ENCODE measurements at places on chromosomes 4 and X.

DNA sequence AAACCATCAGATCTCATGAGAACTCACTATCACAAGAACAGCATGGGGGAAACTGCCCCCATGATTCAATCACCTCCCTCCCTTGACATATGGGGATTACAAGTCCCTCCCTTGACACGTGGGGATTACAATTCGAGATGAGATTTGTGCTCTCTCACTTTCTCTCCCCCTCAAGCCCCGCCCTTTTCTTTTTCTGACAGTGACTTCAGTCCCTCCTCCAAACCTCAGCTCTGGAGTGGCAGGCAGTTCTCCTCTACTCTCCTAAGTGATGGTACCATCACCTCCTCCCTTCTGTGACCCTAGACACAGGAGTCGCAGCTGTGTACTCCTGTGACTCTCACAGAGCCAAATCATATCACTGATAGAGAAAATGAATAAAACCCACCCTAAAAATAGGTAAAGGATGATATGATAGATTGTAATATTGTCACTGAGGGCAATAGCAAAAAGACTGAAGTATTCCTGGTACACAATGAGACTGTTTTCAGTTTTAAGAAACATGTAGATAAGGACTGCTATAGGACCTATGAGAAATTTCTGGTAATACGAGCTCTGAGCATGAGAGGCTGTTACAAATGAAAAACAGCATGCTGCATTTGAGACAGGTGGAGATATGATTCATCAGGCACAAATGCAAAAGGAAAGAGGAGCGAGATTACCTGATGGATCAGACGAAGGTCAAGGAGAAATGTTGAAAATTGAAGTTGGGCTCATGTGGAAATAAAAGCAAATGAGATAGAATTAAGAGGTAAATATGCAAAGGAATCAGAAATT lies 101.2 kb upstream of the CBLL2 start:
- no peak for DNase-seq

- DNase-seq: no peak
These were observed 10.9 kb upstream of the CLTRN start for GRCh38 chrX:15675490-15675921.

- peak; percentile 43 for DNase-seq
These were observed 40.6 kb upstream of the IL21 start for GRCh38 chr4:122661176-122662160.

GRCh38 chr4:159370286-159370685 lies 267.4 kb downstream of the RAPGEF2 start:
- DNase-seq: no peak

DNA sequence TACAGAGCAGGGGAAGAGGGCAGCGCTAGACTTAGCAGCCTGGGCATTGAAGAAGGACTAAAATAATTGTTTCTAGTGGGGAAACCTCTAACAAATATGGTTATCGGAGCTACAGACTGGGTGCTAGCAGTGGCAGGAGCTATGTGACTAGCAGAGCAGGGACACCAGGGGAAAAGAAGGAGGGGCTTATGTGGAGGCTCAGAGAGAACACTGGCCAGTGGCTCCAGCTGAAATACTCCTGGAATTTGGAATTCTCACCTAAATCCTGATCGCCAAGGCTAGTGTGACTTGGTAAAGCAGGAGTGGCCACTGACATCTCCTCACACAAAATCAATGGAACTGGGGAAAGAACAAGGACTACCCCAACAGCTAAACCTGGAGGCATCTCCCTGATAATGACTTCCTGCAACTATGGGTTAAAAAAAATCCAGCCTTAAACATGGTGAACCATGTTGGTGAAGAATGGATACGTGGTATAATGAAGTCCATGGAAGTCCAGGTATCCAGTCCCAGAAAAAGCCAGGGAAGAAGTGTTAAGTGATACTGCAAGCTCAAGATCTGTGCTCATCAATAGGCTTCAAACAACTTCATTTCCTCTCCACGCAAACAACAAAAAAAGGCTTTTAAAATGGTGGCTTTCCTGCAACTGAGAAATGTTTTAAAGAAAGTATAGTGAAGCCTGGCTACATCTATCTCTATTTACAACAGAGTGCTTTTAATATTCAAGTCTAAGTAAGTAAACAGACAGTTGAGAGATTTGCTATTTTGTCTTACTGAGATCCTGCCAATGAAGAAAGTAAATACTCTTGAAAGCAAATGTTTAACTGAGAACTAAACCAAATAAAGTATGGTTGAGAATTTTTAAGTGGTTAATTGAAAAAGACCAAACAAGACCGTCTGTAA lies 1.8 kb downstream of the TAPT1 start:
- DNase-seq: no peak

DNA sequence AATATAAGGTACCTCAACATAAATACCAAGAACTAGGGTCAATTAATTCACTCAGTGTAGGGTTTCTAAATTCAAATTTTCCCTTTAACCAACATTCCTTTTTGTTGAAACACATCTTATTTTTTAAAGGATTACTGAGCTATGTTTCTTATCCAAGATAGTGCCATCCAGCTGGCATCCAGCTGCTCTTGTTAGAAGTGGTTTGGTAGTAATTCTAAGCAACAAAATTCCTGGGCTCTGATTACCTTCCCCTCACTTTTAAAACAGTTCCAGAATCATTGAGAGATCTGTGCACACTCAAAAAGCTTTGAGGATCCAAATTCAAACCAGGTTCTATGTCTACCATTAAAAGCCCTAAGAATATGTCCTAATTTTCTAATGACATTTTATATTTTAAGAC lies 583.7 kb downstream of the TRIML1 start:
- DNase-seq: peak; percentile 65

DNA sequence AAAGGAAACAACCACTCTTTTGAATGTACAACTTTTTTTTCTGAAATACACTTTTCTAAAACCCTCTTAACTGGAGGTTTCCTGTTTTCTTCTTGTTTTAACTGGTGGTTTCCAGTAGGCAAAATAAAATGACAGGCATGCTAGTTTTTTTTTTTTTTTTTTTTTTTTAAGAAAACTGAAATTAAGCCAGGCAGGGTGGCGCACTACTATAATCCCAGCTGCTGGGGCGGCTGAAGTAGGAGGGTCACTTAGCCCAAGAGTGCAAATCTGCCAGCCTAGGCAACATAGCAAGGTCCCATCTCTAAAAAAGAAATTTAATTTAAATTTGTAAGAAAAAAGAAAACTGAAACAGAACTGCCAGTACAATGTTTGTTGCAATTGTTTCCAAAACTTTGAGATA lies 44.0 kb downstream of the TMEM144 start:
- DNase-seq: no peak

- DNase-seq: peak; percentile 21
These were observed 917 bp downstream of the MYL5 start for GRCh38 chr4:675036-675882.

DNA sequence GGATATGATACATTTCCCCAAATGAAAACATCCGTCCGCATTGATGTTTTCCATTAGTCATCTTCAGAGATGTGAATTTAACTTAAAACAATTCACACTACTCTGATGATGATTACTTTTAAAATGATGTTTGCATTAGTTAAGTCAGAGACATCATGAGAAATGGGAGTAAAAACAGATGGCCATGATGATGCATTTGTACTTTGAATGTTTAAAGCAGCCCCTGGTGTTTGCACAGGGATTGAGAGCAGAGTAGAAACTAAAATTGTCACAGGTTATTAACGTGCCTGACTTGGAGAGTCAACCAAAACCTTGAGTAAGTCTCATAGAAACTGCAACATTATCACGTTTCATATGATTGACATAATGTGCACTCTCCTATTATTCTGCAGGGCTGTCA lies 117.2 kb downstream of the CFAP299 start:
- peak; percentile 8 for DNase-seq

- peak; percentile 29 for DNase-seq
These were observed 342.0 kb downstream of the GBA3 start for GRCh38 chr4:23034731-23035130.

- no peak for DNase-seq
These were observed 164.6 kb downstream of the ARAP2 start for GRCh38 chr4:36079666-36080065.

DNA sequence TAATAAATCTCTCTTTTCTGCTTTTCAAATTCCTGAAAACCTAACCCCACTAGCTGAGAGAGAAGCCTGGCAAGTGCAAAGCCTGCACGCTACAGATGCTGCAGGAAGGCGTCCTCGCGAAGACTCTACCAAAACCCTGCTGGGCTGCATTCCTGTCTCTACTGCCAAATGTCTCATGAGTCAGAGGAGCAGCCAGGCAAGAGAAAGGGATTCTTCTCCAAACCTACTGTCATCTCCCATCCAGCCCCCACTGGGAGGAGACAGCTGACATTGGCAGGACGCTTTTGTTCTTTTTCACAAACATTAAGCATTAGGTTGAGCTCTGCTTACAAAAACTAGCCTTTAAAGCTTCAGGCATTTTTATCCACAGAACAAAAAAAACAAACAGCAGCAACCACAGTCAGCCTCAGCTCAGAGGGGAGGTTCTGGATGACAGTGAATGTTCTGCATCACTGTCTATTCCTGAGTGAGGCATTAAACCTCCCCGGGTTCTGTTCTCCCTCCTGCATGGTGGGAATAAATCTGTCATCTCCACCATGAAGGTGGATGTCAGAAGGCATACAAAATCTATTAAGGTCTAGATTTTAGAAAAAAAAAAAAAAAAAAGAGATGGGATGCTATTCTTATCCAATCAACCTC lies 18.0 kb downstream of the CRMP1 start:
- DNase-seq: peak; percentile 52

- DNase-seq: peak; percentile 20
These were observed 745 bp downstream of the SLC39A8 start for GRCh38 chr4:102344520-102344953.

GRCh38 chr4:5989236-5990225 lies 28.7 kb downstream of the C4orf50 start:
- no peak for DNase-seq

DNA sequence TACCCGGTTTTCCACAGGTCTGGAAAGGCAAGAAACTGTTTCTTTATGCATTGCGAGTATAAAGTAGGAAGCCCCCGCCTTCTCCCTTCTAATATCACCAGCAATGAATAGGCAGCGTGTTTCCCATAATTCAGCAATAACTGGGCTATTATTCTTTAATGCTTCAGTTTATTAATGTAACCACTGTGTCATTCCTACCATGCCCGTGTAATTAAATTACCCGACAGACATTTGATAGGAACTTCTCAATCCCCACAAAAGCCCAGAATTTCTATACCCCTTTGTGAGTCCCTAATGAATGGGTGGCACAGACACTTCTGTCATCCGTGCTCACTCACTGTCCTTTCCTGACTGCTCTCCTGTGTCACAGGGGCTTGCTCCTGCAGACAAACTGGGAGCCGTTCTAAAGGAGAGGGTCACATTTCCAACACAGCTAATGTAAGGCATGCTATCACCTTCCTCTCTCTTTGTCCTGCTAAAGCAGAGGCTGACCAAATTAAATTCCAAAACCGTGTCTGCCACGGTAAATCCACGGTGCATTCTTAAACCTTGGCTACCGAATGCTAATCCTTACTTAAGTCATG lies 108.5 kb upstream of the MID1 start:
- no peak for DNase-seq

DNA sequence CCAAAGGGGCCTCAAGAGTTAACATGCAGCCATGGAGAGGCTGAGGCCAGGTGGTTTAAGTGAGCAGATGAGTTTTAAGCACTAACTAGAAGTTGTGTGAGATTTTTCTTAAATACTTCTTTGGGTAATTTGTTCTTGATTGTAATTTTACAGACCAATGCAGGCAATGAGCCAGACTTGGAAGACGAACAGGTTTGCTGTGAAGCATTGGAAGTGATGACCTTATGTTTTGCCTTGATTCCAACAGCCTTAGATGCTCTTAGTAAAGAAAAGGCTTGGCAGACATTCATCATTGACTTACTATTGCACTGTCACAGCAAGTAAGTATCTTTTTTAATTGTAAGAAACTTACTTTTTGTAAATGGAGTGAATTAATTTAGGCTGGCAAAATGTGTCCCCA lies 103.9 kb downstream of the USP9X start:
- DNase-seq: no peak

GRCh38 chr4:99529228-99529627 lies 18.4 kb downstream of the C4orf17 start:
- DNase-seq: peak; percentile 48

DNA sequence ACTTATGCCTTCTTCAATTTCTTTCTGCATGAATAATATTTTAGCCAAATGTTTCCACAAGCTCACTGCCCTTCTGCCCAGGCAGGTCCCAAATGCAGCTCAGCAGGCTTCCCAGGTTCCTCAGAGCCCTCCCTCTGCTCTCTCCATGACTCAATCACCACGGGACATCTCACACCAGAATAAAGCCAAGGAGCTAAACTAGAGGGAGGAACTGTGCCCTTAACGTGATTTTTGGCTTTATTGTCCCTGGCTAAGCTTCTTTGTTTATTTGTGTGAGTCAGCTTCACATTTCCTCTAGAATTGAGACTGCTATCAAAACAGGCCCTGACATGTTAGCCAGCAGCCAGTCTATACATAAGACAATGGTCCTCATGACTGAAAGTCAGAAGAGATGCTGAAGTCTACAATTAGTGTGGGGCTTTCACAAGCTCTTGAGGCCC lies 186.4 kb upstream of the GALNT7 start:
- DNase-seq: peak; percentile 35

GRCh38 chr4:73523126-73523525 lies 41.6 kb downstream of the AFM start:
- DNase-seq: no peak

DNA sequence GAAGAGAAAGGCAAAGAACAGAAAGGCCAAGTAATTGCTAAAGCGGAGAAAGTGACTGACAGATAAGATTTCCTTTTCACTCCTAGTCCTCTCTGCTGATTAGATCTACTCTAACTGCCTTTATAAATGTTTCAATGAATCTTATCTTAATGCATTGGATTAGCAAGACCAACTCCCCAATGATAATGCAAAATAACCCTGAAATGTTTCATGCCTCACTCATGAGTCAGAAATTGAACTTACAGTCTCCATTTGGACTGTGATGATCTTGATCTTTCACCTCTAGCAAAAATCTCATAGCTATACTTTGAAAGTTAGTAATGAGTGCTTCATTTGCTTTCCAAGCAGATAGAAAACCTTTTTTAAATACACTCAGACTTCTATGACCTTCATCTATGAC lies 26.5 kb downstream of the SLC10A7 start:
- peak; percentile 8 for DNase-seq

- DNase-seq: no peak
These were observed 41.4 kb downstream of the GUCY2F start for GRCh38 chrX:109440475-109440874.

GRCh38 chr4:184289179-184289535 lies 71.5 kb upstream of the ENPP6 start:
- no peak for DNase-seq

GRCh38 chr4:82782626-82783345 lies 15.8 kb downstream of the SCD5 start:
- no peak for DNase-seq

DNA sequence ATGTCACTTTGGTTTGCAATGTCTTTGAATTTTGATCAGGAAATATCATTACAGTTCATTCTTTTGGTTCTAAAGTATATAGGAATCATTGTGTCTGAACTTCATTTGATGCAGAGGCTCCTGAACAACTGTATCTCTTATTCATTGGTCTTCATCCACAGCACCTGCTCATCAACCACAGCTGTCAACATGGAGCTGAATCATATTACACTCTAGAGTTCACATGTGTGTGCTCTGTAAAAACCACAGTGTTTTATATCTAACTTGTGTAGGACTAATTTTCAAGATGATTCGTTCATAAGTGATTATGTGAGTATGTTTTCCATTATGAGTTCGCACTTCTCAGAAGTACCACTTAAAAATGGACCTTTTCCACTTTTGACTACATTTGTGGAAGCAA lies 643.3 kb upstream of the FAM241A start:
- DNase-seq: no peak

- DNase-seq: peak; percentile 50
These were observed 228.8 kb downstream of the SPCS3 start for GRCh38 chr4:176548571-176548970.
